Gastrocnemius medialis (tissue), 4 donors: ENCODE measurements at places on chromosomes 6 and 20.

- DNase-seq, result no peak
Observed at GRCh38 chr20:60691966-60692615, 560.0 kb upstream of the CDH4 start.

DNA sequence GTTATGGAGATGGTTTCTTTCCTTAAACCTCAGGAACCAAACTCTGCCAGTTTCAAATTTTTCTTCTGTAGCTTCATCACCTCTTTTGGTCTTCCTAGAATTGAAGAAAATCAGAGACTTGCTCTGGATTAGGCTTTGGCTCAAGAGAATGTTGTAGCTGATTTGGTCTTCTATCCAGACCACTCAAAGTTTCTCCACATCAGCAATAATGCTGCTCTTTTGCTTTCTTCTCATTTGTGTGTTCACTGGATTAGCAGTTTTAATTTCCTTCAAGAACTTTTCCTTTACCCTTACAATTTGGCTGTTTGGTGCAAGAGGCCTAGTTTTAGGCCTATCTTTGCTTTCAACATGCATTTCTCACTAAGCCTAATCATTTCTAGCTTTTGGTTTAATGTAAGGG is 78.1 kb upstream of the PLCB4 start:
- no peak for DNase-seq

DNA sequence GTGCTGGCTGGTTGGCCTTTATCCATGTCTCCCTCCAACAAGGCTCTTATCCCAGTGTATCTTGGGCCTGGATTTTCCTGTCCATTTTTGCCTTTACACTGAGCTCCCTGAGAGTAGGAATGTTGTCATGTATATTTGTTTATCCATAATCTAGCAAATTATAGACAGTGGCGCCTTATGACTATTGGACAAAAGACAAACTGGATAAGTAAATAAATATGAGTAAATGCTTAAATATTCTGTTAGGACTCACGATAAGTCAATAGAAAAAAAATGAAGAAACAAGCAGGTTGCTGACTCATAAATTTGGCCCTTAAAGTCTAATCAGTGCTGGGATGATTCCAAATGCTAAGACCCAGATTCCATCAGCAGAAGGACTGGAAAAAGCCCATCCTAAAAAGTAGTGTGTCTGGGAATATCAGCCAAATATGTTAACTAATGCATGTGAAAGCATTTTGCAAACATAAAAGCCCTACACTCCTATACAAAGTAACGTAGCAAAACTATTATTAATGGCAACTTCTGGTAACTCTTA is 55.0 kb upstream of the PCSK2 start:
- DNase-seq, result no peak

GRCh38 chr6:28506807-28507475 is 8.7 kb downstream of the GPX6 start:
- no peak for DNase-seq

DNA sequence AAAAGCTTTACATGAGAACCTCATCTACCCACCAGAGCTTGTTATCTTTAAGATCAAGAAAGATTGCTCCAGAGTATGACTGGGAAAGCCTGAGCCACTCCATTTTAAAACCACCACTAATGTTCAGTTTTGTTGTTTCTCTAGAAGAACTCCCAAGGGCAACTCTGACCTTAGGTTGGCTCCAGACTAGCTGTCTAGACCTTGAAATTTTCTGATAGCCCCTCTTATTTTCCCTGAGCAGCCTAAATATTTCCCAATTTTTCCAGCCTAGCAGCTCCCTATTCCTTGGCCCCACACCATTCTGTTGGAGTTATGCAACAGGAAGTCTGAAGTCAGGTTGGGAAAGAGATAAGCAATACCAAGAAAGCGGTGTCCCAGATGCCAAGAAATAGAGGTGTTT is 84.6 kb upstream of the TCF21 start:
- DNase-seq, result no peak

- no peak for DNase-seq
Observed at GRCh38 chr6:145306489-145306888, 428.8 kb downstream of the EPM2A start.

GRCh38 chr6:80446454-80447045 is 340.1 kb downstream of the BCKDHB start:
- DNase-seq, result no peak

DNA sequence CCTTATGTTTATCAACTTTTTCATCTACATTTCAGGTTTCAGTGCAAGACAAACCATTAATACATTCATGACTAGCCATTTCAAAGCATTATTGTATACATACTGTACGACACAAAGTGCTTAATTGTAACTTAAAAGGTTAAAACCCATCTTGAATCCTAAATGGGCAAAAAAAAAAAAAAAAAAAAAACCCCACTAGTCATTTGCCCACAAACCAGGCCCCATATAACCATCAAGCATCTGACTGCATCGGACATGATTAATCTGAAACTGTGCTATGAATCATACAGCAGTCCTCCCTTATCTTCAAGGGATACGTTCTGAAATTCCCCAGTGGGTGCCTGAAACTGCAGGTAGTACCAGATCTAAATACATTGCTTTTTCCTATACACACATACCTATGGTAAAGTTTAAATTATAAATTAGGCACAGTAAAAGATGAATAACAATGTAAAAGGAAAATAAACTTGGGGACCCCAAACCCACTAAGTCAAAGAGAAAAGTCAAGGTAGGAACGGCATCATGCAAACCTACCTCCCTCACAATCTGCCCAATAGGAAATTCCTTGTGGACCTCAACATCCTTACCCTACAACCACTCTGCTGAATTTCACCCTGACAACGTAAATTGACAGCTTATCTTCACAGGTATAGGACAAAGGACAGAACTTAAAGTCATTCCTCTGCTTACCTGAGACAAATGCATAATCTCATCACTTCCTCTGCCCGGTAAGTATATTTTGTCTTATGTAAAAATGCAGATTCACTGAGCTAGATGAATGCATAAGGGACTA is 14.3 kb downstream of the B4GALT5 start:
- no peak for DNase-seq
